ENCODE measurements at places on chromosomes 11 and 22. TPM values are rescaled to one million over a fixed set of nuclear protein-coding genes. Genes with fewer than 3 reads are reported as not detected.

POU2AF2 gene
- not detected for total RNA-seq

DDTL gene
- total RNA-seq: 0.43 TPM

RAB36 gene
- total RNA-seq: 2.7 TPM

DSCAML1 gene
- total RNA-seq: not detected

MPEG1 gene
- not detected for total RNA-seq
